ENCODE measurements at places on chromosomes 4 and X. TPM values are rescaled to one million over a fixed set of nuclear protein-coding genes. Genes with fewer than 3 reads are reported as not detected.
A peak's percentile ranks its signal among the peaks of the same experiment; 100 is the strongest.

- H3K27ac ChIP-seq = peak overlapping the region; percentile 85
- no peak for DNase-seq
- no peak overlapping the region for H3K4me3 ChIP-seq
- H3K4me1 ChIP-seq = peaks cover 2% of the 10 kb centered on the region
Observed at GRCh38 chr4:139469216-139469615, 15.3 kb downstream of the RAB33B start.

GRCh38 chrX:129786210-129786651 is 6.5 kb downstream of the SASH3 start:
- no peaks in the 10 kb centered on the region for H3K27me3 ChIP-seq
- H3K27ac ChIP-seq = no peak overlapping the region

DNA sequence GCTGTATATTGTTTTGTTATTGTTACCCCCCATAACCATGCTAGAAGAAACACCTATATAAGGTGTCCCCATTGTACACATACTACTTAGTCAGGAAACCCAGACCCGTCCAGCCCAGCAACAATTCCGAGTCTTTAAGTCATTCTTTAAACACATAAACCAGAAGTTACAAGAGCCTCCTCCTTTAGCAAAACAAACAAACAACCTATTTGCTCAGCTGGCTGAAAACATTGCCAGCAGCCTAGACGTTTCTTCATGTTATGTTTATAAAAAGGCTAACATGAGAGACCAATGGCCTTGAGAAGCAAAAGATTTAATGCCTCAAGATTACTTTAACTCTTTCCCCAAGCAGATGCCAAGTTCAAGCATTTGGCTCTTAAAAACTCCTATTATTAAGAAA is 1.4 kb downstream of the ACOX3 start:
- peaks cover 40% of the 10 kb centered on the region for H3K4me1 ChIP-seq
- no peak for DNase-seq
- no peaks in the 10 kb centered on the region for H3K27me3 ChIP-seq
- H3K36me3 ChIP-seq = peaks cover 7% of the 10 kb centered on the region
- peak overlapping the region; percentile 58 for H3K4me3 ChIP-seq
- H3K27ac ChIP-seq = no peak overlapping the region

GRCh38 chr4:160546201-160546600 is 1443.3 kb downstream of the RAPGEF2 start:
- no peak overlapping the region for H3K27ac ChIP-seq
- H3K36me3 ChIP-seq = no peaks in the 10 kb centered on the region
- no peaks in the 10 kb centered on the region for H3K27me3 ChIP-seq
- DNase-seq = no peak

The GAGE12E gene
- not detected for total RNA-seq

GRCh38 chrX:65997978-65998717 is 41.7 kb downstream of the VSIG4 start:
- no peak overlapping the region for H3K27ac ChIP-seq
- DNase-seq = no peak
- no peaks in the 10 kb centered on the region for H3K4me1 ChIP-seq
- H3K4me3 ChIP-seq = no peak overlapping the region
- H3K36me3 ChIP-seq = no peaks in the 10 kb centered on the region

DNA sequence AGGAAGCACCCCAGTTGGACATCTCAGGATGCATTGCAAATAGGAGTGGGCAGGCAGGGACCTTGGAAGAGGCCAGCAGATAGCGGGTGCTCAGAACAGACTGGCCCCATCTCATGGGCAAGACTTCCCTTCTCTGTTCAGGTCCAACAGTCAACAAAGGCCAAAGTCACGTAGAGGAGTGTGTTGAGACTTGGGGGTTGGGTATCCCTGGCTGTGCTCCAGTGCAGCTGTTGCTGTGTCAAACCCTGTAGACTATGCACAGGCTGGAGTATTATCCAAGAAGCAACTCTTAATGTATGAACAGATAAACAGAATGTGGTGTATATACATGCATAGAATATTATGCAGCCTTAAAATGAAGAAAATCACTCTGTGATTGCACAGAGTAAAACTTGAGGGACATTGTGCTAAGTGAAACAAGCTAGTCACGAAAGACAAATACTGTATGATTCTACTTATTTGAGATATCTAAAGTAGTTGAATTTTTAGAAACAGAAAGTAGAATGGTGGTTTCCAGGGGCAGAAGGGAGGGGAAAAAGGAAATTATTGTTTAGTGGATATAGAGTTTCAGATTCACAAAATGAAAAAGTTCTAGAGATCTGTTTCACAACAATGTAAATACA is 192.1 kb upstream of the LCORL start:
- H3K4me3 ChIP-seq = no peak overlapping the region
- H3K27me3 ChIP-seq = peaks cover 4% of the 10 kb centered on the region
- H3K36me3 ChIP-seq = no peaks in the 10 kb centered on the region
- H3K27ac ChIP-seq = no peak overlapping the region
- DNase-seq = no peak

The HSFX4 gene
- total RNA-seq = not detected

DNA sequence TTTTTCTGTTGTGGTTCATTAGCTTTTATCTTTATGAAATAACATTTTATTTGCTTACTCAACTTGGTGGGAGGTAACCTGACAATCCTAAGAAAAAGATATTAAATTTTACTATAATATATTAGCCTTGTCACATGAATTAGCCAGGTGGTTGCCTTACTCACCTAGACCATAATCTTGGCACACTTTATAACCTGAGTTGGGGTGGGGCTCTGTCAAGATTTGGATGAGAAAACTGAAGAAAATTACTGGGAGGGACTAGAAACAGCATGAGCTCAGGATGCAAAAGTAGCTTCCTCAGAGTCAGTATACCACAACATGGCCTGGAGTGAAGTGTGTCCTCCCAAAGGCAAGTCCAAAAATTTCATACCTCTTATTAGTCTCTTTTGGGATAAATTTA is 164.9 kb upstream of the ANXA3 start:
- no peaks in the 10 kb centered on the region for H3K27me3 ChIP-seq
- H3K27ac ChIP-seq = no peak overlapping the region
- H3K4me1 ChIP-seq = no peaks in the 10 kb centered on the region
- no peak for DNase-seq
- no peak overlapping the region for H3K4me3 ChIP-seq

- H3K4me3 ChIP-seq = peak overlapping the region; percentile 65
- peaks cover 3% of the 10 kb centered on the region for H3K27me3 ChIP-seq
- no peaks in the 10 kb centered on the region for H3K4me1 ChIP-seq
- H3K36me3 ChIP-seq = peaks cover 3% of the 10 kb centered on the region
- DNase-seq = no peak
Observed at GRCh38 chrX:102652031-102652688, 877 bp downstream of the GPRASP1 start.

The PFKFB1 gene
- total RNA-seq = 0.77 TPM

DNA sequence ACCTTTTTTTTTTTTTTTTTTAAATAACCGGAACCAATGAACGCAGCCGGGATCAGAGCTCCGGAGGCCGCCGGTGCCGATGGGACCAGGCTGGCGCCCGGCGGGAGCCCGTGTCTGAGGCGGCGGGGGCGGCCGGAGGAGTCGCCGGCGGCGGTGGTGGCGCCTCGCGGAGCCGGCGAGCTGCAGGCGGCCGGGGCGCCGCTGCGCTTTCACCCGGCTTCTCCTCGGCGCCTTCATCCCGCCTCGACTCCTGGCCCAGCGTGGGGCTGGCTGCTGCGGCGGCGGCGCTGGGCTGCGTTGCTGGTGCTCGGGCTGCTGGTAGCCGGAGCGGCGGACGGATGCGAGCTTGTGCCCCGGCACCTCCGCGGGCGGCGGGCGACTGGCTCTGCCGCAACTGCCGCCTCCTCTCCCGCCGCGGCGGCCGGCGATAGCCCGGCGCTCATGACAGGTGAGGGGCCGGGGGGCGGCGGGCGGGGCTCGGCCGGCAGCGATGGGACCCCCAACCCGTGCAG is 337 bp downstream of the STIM2 start:
- H3K4me3 ChIP-seq = peak overlapping the region; percentile 99
- no peaks in the 10 kb centered on the region for H3K27me3 ChIP-seq
- DNase-seq = peak; percentile 51
- H3K27ac ChIP-seq = peak overlapping the region; percentile 98
- H3K4me1 ChIP-seq = peaks cover 51% of the 10 kb centered on the region

The FMR1NB gene
- not detected for total RNA-seq

DNA sequence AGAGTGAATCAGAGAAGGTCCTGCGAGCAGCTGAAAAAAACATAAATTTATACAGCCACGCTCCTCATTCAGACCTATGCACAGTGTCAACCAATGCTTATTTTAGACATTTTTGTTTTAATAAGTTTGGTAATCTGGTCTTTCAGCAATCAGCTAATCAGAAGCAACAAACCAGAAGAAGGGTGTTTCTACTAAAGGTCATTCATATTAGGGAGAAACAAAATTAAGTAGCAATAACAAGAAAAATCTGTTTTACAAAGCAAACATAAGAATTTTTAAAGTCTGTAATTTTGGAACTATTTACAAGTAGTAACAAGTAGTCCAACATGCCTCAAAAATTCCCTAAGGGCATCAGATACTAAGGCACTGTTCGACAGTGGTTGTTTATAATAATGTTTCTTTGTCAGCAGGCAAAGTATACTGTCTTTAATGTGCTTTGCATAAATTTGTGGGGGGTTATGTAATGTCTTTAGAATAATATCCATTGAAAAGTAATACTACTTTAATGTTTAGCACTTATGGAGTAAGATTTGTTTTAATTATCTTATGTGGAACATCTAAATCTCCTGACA is 82.8 kb downstream of the PHOX2B start:
- H3K27ac ChIP-seq = no peak overlapping the region
- no peak overlapping the region for H3K4me3 ChIP-seq
- no peaks in the 10 kb centered on the region for H3K36me3 ChIP-seq
- no peak for DNase-seq
- H3K27me3 ChIP-seq = no peaks in the 10 kb centered on the region
- peaks cover 5% of the 10 kb centered on the region for H3K4me1 ChIP-seq

DNA sequence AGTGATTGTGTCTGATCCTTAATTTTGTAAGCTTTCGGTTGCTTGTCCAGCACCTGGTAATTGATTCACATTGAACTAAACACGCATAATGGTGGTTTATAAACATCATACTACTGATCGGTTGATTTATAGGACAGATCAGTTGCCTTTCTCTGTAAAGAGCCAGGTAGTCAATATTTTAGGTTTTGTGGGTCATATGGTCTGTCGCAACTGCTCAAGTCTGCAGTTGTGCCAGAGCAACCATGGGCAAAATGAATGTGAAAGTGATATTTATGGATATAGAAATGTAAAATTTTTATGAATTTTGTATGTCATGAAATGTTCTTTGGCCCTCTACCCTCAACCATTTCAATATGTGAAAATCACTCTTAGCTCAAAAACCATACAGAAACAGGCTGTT is 8.9 kb downstream of the JADE1 start:
- no peak for DNase-seq
- no peaks in the 10 kb centered on the region for H3K27me3 ChIP-seq
- H3K4me3 ChIP-seq = no peak overlapping the region
- H3K4me1 ChIP-seq = peaks cover 18% of the 10 kb centered on the region
- no peak overlapping the region for H3K27ac ChIP-seq

- H3K4me1 ChIP-seq = no peaks in the 10 kb centered on the region
- no peak overlapping the region for H3K27ac ChIP-seq
- no peak for DNase-seq
Observed at GRCh38 chr4:48858130-48858529, 27.2 kb downstream of the OCIAD1 start.

- no peaks in the 10 kb centered on the region for H3K27me3 ChIP-seq
- peak overlapping the region; percentile 98 for H3K27ac ChIP-seq
- H3K4me1 ChIP-seq = peaks cover 33% of the 10 kb centered on the region
- peak overlapping the region; percentile 99 for H3K4me3 ChIP-seq
- DNase-seq = no peak
- peaks cover 29% of the 10 kb centered on the region for H3K36me3 ChIP-seq
Observed at GRCh38 chr4:39525822-39526690, 1.2 kb downstream of the UGDH start.

DNA sequence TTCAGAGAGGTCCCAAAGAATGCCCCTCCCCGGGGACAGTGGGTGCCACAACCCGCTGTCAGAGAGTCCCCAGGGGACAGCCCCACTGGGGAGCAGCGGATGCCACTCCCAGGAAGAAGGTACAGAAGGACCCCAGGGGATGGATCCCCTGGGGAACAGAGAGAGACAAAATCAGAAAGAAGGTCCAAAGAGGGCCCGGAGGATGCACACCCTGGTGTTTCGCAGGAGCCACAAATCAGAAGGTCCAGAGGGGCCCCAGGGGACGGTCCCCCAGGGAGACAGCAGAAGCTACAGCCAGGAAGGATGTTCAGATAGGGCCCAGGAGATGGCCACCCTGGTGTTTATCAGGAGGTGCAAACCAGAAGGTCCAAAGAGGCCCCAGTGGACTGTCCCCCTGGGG is 1.4 kb downstream of the TEX13D start:
- no peaks in the 10 kb centered on the region for H3K36me3 ChIP-seq
- no peak for DNase-seq
- no peak overlapping the region for H3K4me3 ChIP-seq

DNA sequence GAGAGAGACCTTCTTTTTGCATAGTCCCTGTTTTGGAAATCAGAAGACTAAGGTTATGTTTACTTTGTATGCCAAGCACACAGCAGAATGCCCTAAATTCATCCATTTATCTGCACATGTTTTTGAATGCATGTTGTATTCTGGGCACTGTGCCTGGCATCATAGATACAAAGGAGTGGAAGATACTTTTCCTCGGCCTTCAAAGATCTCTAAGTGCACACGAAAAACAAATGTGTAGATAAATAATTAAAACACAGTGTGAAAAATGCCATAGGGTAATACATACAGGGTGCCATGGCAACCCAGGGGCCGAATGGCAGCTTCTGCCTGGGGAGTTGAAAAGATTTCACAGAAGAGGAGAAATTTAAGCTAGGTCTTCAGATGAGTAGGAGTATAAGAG is 390.6 kb upstream of the ATOH1 start:
- H3K27ac ChIP-seq = no peak overlapping the region
- no peak for DNase-seq
- no peaks in the 10 kb centered on the region for H3K27me3 ChIP-seq
- H3K4me3 ChIP-seq = no peak overlapping the region

- H3K4me3 ChIP-seq = no peak overlapping the region
- no peak overlapping the region for H3K27ac ChIP-seq
- no peak for DNase-seq
- peaks cover 2% of the 10 kb centered on the region for H3K4me1 ChIP-seq
- H3K27me3 ChIP-seq = no peaks in the 10 kb centered on the region
Observed at GRCh38 chrX:28756647-28757046, 169.4 kb downstream of the IL1RAPL1 start.

- peaks cover 7% of the 10 kb centered on the region for H3K4me1 ChIP-seq
- H3K27ac ChIP-seq = peak overlapping the region; percentile 97
- no peak for DNase-seq
- H3K4me3 ChIP-seq = peak overlapping the region; percentile 93
- peaks cover 14% of the 10 kb centered on the region for H3K36me3 ChIP-seq
Observed at GRCh38 chrX:1591863-1592469, 562 bp downstream of the AKAP17A start.
